ENCODE measurements at places on chromosomes 7 and 10.

- no peak for DNase-seq
These were observed at the start of gene SH3PXD2A for GRCh38 chr10:103855424-103855823. TSS of gene SH3PXD2A (minus strand) at chr10:103855576. CDS start at chr10:103855266, 310 bp downstream.

DNA sequence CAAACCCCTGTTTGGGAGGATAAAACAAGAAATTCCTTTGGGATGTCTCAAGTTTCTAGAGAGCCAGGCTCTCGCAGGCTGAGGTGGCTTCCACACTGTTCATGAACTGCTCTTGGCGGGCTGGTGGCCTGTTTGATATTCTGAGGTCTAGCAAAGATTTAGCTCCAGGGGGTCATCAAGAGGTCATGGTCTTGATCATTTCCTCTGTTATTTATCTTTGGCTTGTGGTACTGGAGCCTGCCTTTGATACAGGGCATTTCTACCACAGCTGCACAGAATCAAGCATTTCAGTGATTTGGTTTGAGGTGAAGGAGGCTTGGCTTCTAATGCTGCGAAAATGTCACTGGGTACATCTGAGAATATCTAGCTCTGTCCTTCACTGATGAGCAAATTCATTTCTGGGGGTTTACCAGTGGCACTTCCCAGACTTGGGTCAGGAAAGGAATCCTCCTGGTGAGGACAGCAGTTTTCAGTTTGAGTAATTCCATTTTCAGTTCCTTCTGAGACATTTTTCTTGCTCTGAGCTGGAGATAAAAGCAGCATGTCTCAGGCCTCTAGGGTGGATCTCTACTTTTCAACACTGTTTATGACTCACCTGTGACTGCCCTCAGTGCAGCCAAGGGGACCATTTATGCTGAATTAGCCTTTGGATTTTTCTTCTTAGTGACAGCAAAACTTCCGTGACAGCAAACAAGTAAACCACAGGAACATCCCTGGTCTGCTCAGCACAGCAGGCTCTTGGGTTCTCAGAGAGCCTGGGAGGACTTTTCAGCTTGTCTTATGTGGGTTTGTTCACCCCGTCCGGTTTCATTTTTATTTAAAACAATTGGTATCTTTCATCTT, 312.0 kb downstream of the RNLS start:
- no peak for DNase-seq

DNA sequence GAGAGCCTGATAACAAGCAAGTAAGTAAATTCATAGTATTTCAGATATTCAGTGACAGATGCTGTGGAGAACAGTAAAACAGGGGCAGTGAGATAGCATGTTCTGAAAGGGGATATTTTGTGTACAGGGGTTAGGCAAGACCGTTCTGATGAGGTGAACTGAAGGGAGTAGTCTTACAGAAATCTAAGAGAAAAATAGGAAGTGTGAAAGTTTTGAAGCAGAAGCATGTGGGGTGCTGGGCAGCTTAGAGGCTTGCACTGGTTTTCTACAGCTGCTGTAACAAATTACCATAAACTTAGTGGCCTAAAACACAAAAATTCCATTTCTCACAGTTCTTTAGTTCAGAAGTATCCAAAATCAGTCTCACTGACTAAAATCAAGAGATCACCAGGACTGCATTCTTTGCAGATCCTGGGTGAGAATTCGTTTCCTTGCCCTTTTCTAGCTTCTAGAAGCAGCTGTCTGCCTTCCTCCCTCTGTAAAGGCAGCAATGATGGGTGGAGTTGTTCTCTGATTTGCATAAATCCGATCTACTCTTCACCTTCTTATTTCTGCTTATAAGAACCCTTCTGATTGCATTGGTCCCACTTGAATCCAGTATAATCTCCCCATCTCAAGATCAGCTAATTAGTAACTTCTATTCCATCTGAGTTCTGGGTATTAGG, 7.5 kb upstream of the KLF14 start:
- DNase-seq = no peak

DNA sequence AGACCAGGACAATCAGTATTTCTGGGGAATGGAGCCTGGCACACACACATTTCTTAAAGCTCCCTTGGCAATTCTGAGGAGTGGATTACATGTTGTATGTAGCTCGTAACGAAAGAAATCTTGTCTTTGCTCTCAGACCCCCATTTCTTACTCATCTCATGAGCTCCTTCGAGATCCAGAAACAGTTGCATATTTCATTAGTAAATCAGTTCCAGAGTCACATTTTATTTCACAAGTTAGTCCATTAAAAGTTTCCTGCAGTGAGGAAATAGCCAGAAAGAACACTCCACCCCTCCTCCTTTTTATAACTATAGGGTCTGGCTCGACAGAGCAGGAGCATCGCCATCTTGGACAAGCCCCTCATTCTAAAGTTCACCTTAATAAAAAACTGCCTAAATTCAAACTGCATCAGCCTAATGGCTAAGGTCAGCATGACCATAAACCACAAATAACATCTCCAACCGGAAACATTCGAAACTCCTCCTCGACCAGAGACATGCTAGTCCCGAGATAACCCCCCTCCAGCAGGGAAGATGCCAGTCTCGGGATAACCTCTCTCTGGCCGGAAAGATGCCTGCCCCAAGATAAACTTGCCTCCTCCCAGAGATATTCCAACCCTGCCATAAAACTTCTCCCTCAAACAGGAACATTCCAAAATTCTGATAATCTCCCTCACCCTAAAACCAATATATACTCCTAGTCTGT, 7.4 kb downstream of the EGFR start:
- no peak for DNase-seq

- peak; percentile 6 for DNase-seq
These were observed 34.4 kb downstream of the PLEKHA8 start for GRCh38 chr7:30062587-30062986.

DNA sequence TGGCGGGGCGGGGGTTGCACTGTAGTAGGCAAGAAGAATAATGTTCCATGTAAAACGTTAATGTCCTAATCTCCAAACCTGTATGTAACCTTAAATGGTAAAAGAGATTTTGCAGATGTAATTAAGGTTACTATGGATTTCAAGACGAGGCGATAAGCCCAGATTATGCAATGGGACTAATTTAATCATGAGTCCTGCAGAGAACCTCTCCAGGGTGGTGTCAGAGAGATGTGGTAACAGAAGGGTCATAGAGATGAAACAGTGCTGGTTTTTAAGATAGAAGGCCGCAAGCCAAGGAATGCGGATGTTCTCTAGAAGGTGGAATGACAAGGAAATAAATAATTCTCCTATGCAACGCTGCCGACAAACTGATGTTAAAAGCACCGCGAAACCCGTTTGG, 57.1 kb downstream of the UBE3C start:
- no peak for DNase-seq

DNA sequence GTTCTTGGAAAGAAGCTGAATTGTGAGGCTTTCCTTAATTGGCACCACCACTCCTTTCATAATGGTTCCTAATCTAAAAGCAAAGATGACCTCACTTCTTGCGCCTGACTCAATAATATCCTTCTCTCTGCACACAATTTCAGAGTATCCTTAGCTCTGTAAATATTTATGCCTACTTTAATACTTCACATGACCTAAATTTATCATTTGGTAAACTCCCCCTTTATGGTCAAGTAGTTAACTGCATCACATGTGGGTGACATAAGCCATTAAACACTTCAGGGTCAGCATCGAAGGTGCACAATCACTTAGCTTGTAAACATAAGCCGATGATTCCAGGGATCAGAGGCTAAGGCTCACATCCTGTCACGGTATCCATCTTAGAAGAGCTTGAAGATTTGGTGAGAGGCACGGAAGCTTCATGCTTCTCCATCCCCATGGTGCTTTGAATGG, 7.3 kb upstream of the RHOBTB1 start:
- no peak for DNase-seq

DNA sequence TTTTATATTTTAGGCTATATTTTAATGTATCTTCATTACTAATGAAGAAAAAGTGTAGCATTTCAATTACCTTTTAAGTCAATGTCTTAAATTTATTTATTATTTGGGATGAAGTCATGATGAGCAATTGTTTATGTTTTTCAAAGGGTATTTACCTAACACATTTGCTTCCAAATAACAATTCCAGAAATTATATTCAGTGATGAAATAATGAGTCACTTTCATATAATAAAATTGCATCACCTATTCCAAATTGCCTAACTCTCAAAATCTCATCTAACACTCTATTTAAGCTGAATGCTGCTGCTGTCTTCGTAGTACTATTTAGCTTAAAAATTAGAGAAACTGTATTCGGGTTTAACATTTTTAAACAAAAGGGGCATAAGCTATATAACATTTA, 97.7 kb downstream of the PRKG1 start:
- no peak for DNase-seq

DNA sequence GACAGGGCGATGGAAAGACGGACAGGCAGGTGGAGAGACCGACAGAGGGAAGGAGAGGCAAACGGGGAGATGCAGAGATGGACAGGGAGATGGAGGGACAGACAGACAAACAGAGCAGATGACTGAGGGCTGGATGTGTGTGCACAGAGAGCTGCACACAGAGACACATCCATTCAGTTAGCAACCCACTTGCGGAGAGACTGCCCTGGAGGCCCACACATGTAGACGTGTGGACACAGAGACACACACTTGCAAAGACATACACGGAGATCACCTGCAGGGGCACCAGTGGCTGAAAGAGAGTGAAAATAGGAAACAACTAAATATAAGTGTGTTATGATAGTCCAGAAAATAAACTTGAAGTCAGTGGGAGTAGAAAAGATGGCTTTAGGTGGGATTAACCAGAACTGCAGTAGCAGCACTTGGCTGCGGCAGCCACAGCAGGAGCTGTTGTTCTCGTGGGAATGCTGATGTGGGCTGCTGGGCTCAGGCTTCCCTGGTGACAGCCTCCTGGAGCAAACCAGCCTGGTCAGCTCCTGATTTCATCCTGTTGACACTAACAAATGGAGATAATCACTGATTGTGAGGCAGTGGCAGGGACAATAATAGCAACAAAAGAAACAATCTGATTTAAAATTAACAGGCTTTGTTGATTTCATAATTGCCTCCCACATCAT, 134.1 kb downstream of the CCNY start:
- DNase-seq = no peak

GRCh38 chr7:116030651-116031276, at the start of gene TFEC:
TSS of gene TFEC (minus strand) at chr7:116030763. CDS start at chr7:115984441, 46,322 bp downstream.
- DNase-seq = no peak

Measured in brain pericyte (primary cell).